ENCODE measurements at places on chromosomes 6 and 20. TPM values are rescaled to one million over a fixed set of nuclear protein-coding genes. Genes with fewer than 3 reads are reported as not detected.

DNA sequence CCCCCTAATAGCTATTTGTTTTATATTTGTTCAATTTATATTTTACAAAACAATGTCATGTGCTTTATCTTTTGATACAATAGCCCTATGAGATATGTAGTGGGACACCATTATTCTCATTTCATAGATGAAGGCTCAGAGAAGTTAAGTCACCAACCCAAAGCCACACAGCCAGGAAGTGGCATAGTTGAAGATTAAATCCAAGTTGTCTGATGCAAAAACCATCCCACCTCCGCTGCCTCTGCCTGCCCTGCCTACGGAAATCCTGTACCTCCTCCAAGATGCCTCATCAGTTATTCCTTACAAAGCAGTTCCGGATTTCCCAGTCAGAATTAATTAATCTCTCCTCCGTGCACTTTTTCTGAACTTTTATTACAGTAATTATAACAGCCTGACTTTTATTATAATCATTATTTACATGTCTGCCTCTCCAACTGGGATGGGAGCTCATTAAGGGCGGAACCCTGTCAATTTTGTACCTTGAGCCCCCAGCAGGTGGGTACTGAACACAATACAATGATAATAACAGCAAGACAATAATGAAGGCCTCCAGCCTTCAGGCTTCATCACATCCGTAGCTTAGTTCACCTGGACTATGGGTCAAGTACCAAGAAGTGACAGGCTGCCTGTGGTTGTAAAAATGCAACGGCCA is 54.7 kb downstream of the LRFN2 start:
- no peak for DNase-seq
- H3K4me3 ChIP-seq: no peak overlapping the region
- H3K4me1 ChIP-seq: no peaks in the 10 kb centered on the region
- peaks cover 37% of the 10 kb centered on the region for H3K27me3 ChIP-seq
- H3K36me3 ChIP-seq: no peaks in the 10 kb centered on the region
- no peak overlapping the region for H3K27ac ChIP-seq

DEFB132 gene
- not detected for polyA plus RNA-seq

LST1 gene
- polyA plus RNA-seq: 8.7 TPM

CLIC5 gene
- 53.6 TPM for polyA plus RNA-seq

- H3K4me1 ChIP-seq: no peaks in the 10 kb centered on the region
- DNase-seq: no peak
- H3K27me3 ChIP-seq: no peaks in the 10 kb centered on the region
- no peak overlapping the region for H3K27ac ChIP-seq
Measured at GRCh38 chr6:20946022-20946421, 411.8 kb downstream of the CDKAL1 start.

- no peaks in the 10 kb centered on the region for H3K4me1 ChIP-seq
- H3K27me3 ChIP-seq: no peaks in the 10 kb centered on the region
- no peak overlapping the region for H3K27ac ChIP-seq
- no peak for DNase-seq
Measured at GRCh38 chr6:122116119-122116834, 283.2 kb upstream of the HSF2 start.

HSF2 gene
- polyA plus RNA-seq: 22.8 TPM

DNA sequence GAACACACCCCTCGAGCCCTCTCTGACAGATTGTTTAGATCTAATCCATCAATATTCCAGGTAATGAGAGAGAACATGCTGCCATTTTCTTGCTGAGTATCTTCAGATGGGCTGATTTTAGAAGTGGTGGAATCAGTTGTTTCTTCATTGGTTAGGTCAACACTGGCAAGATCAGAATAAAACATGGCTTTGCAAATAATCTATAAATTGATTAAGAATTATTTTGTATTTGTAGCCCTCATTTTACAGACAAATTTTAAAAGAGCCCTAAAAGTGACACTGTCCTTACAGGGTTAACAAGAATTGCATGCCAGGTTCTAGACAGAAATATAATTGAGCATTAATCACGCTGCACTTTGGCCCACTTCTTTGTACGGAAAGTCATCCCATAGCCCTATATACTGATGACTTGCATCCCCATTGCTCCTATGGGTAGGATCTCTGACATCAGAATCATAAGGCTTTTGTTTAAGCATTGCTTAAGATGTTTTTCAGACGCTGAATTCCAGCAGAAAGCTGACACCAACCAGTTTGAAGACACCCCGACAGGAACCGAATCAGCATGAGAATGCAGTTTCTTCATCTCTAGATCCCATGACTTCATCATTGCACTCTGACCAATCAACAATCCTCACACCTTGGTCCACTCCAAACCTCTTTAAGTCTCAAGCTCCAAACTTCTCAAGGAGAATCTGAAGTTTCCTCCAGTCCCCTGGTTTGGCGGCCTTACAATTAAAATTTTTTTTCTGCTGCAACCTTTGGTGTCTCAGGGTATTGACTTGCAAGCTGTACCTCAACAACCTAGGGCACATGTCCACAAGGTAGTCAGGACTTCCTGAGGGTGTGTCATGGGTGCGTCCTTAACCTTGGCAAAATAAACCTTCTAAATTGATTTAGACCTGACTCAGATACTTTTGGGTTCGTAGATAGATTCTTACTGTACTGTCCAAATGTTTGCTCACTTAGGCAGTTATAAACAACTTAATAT is 7.8 kb downstream of the TDP2 start:
- no peak for DNase-seq
- H3K36me3 ChIP-seq: no peaks in the 10 kb centered on the region
- H3K27me3 ChIP-seq: no peaks in the 10 kb centered on the region
- H3K4me1 ChIP-seq: no peaks in the 10 kb centered on the region
- no peak overlapping the region for H3K27ac ChIP-seq

- no peak for DNase-seq
- H3K4me1 ChIP-seq: peaks cover 32% of the 10 kb centered on the region
- no peak overlapping the region for H3K27ac ChIP-seq
- H3K4me3 ChIP-seq: no peak overlapping the region
- H3K36me3 ChIP-seq: no peaks in the 10 kb centered on the region
Measured at GRCh38 chr20:17887331-17888030, 81.1 kb downstream of the SNX5 start.

DNA sequence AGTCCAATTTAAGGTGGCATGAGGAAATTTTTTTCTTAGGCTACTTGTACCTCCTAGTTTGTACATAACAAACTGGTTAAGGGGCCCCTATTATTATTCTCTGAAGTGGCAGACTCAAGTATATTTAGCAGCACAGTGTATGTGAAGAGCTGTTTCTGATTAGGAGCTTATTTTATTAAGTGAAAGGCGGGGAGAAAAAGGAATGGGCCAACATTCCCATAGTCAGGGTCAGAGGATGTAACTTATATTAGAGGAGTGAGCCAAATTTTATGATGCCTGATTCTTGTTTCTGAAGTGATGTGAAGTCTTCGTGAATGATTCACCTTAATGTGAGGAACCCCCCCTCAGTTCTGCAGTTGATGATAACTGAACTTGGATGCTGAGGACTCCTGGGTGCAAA is 2.8 kb downstream of the HECA start:
- peak overlapping the region; percentile 98 for H3K27ac ChIP-seq
- H3K4me1 ChIP-seq: peaks cover 36% of the 10 kb centered on the region
- no peaks in the 10 kb centered on the region for H3K27me3 ChIP-seq
- no peaks in the 10 kb centered on the region for H3K36me3 ChIP-seq
- H3K4me3 ChIP-seq: peak overlapping the region; percentile 78
- DNase-seq: no peak

DNA sequence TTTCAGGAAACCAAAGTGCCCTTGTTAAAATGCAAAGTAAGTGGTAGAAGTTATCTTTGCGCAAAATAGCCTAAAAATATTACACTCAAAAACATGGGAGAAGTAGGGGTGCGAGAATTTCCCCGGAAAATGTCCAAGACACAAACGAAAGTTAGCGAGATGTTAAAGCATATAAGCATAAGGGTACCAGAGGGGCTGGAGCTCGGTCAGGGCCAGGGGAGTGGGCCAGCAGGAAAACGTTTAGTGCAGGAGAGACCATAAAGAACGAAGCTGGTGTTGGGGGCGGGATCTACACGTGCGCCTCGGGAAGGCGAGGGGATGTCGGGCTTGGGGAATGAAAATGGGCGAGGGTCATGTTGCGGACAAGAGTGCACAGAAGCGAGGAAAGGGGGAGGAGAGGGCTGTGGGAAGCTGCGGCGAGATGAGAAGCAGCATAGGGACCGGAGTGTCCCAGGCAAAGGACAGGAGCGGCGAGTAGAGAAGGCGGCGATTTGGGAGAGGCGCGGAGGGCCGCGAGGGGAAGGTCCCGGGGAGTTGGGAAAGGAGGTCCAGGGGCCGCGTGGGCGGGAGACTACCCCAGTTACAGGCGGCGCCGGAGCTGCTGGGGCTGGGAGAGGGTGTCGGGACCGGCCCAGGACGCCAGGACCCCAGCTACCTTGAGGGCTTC is 600 bp downstream of the XPO5 start:
- H3K27me3 ChIP-seq: no peaks in the 10 kb centered on the region
- peak overlapping the region; percentile 85 for H3K27ac ChIP-seq
- H3K36me3 ChIP-seq: no peaks in the 10 kb centered on the region
- H3K4me3 ChIP-seq: peak overlapping the region; percentile 69
- no peak for DNase-seq

DNA sequence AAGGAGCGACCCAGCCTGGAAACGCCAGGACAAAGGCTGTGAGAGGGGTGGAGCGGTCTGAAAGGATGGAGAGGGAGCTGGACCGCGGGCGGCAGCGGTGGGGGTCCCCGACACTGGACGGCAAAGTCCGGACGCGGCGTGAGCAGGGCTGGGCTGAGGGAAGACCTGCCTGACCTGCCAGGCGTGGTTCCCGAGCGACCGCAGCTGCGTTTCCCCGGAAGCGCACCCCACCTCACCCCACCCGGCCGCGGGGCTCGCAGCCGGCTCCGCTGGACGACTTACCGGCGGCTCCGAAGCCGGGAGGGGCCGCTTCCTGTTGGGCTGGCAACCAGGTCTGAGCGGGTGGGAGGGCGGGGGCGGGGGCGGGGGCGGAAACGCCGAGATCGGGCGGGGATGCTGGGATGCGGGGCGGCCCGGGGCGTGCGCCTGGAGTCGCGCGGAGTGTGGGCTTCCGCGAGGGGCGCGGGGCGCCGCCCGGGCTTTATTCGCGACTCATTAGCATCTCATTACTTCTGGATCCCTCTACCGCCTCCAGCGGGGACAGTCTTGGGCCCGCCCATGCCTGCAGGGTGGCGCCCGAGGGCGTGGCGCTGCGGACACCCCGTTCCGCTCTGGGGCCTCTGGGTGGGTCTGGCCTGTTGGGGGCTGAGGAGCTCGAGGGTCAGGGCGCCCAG is at the start of gene MICAL1:
MICAL1 (minus strand) TSS at position 336 of the 674 bp plus-strand sequence. CDS start 1,576 bp downstream, outside the sequence.
- H3K36me3 ChIP-seq: no peaks in the 10 kb centered on the region
- H3K4me3 ChIP-seq: peak within 1 kb of the TSS; percentile 57
- DNase-seq: peak; percentile 59
- H3K4me1 ChIP-seq: peaks cover 11% of the 10 kb centered on the region

DNA sequence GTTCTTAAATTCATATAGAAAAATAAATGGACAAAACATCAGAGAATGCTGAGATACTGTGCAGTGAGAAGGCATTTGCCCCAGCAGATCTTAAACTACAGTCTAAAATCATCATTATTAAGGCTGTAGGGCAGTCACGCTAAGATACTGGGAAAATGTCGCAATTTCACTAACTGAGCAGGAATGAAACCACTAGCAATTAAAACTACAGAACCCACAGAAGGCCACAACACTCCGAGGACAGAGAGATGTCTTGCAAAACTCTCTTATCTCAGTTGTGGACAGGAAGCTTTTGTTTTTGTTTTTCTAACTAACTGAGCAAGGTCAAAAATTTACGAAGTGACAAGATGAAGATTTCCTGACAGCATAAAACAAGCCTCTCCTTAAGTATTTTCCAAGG is 18.2 kb downstream of the GNAS-AS1 start:
- no peaks in the 10 kb centered on the region for H3K4me1 ChIP-seq
- no peak for DNase-seq
- H3K4me3 ChIP-seq: no peak overlapping the region

DNA sequence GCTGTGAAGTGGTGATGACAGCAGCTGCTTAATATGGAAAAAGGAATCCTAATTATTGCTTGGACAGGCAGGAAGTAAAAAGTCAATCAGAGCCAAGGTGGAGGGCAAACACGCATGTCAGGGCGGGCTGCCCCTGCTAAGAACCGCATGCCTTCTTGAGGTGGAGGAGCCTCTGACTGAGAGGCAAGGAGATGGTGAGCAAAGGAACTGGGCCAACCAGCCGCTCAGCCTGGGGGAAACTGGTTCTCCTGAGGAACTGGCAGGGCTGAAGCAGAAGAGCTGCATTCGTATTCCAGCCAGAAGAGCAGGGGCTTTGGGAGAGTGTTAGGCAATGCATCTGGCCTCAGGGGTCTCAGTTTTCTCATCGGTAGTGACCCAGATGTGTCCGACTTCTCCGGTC is 13.1 kb upstream of the MLN start:
- H3K4me1 ChIP-seq: no peaks in the 10 kb centered on the region
- H3K4me3 ChIP-seq: no peak overlapping the region
- H3K27me3 ChIP-seq: peaks cover 45% of the 10 kb centered on the region

TTPAL gene
- polyA plus RNA-seq: 2.3 TPM

DNA sequence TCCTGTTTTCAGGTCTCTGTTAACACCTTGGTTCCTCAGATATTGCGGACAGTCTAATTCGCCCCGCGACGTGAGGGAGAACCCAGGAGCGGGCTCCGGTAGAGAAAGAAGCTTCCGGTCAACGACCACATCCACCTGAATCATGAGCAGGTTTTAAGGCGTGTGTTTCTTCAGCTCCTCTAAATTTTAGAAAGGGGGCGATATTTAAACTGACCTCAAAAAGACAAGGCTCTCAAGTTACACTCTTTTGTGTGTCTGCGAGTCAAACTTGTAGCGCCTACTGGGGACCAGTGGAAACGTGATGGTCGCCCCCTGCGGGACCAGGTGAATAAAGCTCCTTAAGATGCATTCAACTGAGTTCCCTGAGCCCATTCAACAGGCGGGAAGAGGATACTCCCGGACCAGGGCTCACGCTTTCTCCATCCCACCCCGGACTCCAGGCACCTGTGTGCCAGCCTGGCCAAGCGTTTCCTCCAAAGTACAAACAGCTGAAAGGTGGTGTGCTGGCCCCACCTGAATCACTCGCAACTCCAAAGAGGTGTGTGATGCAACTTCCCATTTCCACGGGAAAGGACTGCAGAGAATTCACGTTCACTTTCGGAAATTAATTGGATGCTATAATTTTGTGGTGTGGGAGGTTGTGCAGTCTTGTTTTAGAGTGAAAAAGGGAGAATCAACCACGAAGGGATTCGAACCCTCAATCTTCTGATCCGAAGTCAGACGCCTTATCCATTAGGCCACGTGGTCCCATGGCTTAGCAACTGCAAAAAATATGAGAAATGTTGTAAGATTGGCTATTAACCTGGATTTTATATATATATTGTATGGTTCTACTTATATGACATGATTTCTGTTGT is 17.0 kb downstream of the GPX5 start:
- no peak for DNase-seq
- H3K4me3 ChIP-seq: no peak overlapping the region
- no peaks in the 10 kb centered on the region for H3K4me1 ChIP-seq
- H3K27ac ChIP-seq: no peak overlapping the region
- peaks cover 94% of the 10 kb centered on the region for H3K27me3 ChIP-seq

ATP6V1G2 gene
- polyA plus RNA-seq: 0.88 TPM

SNAP25 gene
- 0.09 TPM for polyA plus RNA-seq

DNA sequence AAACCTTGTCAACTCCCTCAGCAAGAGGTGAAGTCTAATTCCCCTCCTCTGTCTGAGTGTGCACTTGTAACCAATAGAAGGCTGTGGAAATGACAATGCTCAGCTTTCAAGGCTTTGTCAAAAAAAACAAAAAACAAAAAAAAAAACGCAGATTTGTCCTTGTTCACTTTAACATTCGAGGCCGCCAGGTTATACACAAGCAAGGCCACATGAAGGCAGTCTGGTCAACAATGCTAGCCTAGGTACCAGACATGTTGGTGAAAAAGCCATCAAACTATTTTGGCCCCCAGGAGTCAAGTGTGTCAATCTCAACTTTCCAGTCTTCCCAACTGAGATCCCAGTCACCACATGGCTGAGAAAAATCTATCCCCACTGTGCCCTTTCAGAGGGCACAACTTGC is 92.3 kb downstream of the CDK19 start:
- no peak overlapping the region for H3K27ac ChIP-seq
- no peaks in the 10 kb centered on the region for H3K36me3 ChIP-seq
- DNase-seq: no peak
- no peaks in the 10 kb centered on the region for H3K27me3 ChIP-seq
